HT1080 (cell line): ENCODE measurements at places on chromosomes 16 and 17. TPM values are rescaled to one million over a fixed set of nuclear protein-coding genes. Genes with fewer than 3 reads are reported as not detected.

The TM4SF5 gene
- not detected in 2 replicates for total RNA-seq

The PFN1 gene
- 1,934 and 2,529 TPM in 2 replicates for total RNA-seq

The SLC2A4 gene
- total RNA-seq: 0.03 TPM in 1 of 2 replicates, not detected in the other

The PARD6A gene
- 2.8 and 3.8 TPM in 2 replicates for total RNA-seq

The PYDC1 gene
- not detected in 2 replicates for total RNA-seq

The SPN gene
- total RNA-seq: 4.1 TPM in 2 replicates
